ENCODE measurements at places on chromosomes 1 and 21.

- peak; percentile 15 for DNase-seq
Observed at GRCh38 chr1:176897350-176898236, 266.9 kb downstream of the ASTN1 start.

- no peak for DNase-seq
Observed at GRCh38 chr1:85172684-85173337, 28.0 kb downstream of the SYDE2 start.

GRCh38 chr1:103373991-103374390 lies 151.5 kb upstream of the RNPC3 start:
- DNase-seq = no peak

DNA sequence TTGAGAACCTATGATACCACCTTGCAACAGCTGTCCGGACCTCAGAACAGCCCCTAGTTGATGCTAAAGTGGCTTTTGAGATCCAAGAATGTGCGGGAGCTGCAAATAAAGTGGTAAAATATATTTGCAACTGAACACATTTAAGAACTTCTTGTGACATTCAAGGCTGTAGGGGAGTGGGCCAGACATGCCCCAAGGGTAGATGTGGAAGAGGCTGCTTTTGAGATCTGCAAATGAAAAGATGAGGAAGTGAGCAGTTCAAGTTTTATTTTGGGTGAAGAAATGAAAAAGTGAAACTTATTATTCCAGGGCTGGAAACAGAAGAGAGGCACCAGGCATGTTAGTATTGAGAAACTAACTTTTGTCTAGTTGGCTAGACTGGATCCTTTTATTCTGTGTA lies 359.5 kb upstream of the PLXNA2 start:
- DNase-seq = no peak

GRCh38 chr21:32757804-32758203 lies 13.8 kb downstream of the PAXBP1 start:
- DNase-seq = no peak
